ENCODE measurements at places on chromosomes 16 and 17.

DNA sequence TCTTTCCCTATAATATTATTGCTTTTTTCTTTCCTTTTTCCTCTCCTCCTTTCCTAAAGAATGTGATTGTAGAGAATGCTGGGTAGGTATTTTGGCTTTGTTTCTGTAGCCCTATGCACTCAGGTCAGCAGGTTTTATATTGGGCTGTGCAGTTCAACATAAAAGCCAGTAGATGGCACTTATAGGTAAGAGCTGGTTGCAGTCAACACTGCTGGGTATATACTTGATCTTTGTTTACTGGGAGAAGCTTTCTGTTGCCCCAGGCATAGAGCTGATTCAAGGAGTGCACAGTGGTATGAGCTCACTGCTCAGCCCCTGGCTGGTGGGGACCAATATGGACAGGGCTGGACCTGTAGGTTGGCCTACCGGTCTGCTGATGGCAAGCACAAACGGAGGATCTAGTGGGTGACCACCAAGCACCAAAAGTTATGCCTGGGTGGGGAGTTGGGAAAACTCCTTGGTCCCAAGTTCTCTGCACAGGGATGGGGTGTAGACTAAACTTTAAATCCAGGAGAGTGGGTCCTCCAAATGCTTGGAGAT is 378.9 kb downstream of the PMP22 start:
- DNase-seq = no peak

GRCh38 chr17:19943026-19943425 is 34.6 kb downstream of the AKAP10 start:
- no peak for DNase-seq

GRCh38 chr17:35780950-35781349 is 14.5 kb downstream of the MMP28 start:
- no peak for DNase-seq

- DNase-seq = no peak
Measured at GRCh38 chr17:18382441-18383078, 5.0 kb downstream of the EVPLL start.

DNA sequence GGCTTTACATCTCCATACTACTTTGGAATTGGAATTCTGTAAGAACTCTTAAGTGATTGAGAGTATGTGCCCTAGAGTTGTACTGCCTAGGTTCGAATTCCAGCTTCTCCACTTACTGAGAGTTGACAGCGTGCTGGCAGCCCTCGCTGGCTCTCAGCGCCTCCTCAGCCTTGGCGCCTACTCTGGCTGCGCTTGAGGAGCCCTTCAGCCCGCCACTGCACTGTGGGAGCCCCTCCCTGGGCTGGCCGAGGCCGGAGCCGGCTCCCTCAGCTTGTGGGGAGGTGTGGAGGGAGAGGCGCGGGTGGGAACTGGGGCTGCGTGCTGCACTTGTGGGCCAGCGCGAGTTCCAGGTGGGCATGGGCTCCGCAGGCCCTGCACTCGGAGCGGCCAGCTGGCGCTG is 13.3 kb downstream of the PPM1D start:
- no peak for DNase-seq

GRCh38 chr16:84520725-84521496 is 16.5 kb upstream of the MEAK7 start:
- no peak for DNase-seq

DNA sequence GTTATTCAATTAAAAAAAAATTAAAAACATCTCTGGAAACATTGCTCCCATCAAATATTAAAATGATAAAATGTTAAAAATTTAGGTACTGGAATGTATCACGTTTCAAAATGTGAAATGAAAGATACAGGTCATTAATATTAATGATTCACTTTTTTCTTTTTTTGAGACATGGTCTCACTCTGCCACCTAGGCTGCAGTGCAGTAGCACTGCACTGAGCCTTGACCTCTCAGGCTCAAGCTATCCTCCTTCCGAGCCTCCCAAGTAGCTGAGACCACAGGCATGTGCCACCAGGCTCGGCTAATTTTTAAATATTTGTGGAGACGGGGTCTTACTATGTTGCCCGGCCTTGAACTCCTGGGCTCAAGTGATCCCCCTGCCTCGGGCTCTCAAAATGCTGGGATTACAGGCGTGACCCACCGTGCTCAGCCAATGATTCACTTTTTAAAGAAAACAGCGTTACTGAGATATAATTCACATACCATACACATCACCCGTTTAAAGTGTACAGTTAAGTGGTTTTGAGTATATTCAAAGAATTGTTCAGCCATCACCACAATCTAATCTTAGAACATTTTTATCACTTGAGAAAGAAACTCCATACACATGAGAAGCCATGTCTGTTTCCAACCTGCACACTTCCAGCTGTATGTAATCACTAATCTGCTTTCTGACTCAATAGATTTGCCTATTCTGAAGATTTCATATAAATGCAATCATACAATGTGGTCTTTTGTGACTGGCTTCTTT is 19.1 kb upstream of the NETO2 start:
- no peak for DNase-seq

DNA sequence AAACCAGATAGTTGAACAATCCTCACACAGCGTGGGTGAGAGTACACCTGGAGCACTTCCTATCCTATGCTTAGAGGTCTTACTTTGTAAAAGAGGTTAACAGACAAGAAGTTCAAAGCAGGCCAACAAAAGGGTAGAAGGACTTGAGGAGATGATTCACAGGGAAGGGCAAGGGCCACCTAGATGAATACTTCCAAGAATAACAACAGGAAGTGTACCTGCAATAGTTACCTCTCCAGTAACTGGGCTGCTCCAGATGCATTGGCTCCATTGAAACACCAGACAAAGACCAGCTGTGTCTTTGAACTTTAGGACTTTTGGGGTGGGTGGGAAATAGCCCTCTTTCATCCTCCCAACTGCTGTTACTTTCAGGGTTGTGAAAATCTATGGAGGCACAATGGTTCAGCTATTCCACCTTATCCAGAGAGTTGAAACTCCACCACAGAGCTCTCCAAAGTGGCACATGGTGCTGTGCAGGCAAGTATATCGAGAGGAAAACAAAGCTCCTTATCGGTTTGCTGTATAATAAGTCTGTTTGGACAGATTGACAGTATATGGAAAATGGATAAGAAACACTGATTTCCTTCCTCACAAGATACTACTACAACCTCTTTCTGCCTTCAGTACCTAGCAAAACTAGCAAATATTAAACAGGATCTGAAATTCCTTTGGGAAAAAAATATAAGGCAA is 22.7 kb downstream of the RNF43 start:
- no peak for DNase-seq

GRCh38 chr17:80817861-80818260 is 173.8 kb upstream of the CHMP6 start:
- DNase-seq = no peak

- no peak for DNase-seq
Measured at GRCh38 chr16:31876951-31877828, 3.6 kb downstream of the ZNF267 start.

DNA sequence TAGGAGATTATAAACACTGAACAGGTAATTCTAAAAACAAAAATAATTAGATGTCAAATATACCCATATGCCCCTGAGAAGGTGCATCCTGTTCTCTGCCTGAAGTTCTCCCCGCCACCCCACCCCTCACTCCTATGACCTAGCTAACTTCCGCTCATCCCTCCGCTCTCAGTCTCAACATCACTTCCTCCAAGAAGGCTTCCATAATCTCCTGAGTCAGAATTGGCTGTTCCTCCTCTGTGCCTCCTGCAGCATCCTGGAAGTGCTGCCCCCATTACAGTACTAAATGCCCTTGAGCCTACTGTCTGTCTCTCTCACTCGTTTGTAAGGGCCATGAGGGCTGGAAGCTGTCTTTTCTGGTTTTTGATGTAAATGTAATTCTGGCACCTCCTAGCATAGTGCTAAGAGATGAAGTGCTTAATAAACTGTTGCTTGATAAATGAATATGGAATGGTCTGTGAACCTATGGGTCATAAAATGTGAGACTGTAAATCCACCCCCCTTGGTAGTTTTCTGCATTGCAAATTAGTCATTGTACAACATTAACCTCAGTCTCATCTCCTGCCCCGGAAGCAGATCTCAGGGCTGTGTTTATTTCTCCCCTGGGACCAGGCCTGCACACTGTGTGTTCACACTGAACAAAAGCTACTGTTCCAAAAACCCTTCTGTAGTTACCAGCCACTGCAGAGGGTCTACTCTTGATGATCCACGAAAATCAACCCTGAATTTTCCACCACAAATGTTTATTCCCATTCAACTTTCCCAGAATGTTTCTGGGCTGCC is 3.9 kb upstream of the MYO1D start:
- no peak for DNase-seq

DNA sequence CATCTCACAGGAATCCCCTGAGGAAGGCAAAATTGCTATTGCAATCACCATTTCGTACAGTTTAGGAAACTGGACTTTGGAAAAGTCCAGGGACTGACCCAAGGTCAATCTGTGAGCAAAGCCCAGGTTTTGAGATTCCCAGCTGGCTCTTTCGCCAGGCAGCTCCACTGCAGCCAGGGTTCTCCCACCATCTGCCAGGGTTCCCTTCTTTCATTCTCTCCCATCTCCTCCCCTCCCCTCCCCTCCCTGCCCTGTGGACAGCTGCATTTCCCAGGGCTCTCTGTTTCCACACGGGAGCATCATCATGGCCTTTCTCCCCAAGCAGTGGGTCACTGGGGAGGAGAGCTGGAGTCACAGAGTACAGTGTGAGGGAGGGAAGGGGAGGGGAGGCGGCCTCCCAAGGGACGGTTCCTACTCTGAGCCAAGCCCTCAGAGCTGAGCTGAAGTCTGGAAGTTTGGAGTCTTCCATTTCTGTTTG is 11.9 kb upstream of the GSDMA start:
- peak; percentile 46 for DNase-seq

GRCh38 chr17:68676856-68677255 is 75.7 kb upstream of the FAM20A start:
- DNase-seq = no peak

DNA sequence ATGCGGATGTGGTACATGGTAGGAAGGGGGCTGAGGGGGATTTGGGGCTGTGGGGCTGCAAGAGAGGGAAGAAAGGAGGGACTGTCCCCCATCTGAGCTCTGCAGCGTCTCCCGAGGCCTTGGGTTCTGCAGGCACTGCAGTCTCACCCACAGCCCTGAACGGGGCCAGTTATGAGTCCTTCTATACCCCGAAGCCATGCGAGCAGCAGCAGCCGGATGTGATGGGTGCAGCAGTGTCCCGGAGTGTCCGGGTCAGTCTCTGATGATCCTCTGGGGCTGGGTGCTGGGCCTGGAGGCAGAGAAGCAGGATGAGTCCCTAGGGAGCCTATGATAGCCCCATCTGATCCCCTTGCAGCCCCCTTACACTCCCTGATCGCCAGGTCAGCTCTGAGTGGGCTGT is 41.5 kb downstream of the CPNE2 start:
- no peak for DNase-seq

GRCh38 chr16:2223942-2224486 is 623 bp downstream of the E4F1 start:
- no peak for DNase-seq

DNA sequence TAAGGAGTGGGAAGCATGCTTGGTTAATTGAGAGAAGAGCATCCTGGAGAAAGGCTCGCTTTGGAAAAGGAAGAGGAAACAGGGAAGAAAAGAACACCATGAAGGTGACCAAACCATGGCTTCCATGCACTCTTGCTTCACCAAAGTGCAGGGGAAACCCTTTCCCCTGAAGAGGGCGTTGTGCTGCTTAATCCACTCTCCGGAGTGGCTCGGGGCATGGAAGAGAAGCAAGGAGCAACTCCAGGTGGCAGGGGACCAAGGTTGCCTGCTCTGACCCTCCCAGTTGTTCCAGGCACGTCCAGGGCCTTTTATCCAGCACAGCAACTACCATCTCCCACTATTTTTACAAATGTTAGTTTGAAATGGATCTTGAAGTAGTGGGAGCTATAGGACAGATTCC is 108.1 kb downstream of the STX8 start:
- peak; percentile 30 for DNase-seq

- DNase-seq = no peak
Measured at GRCh38 chr16:87434146-87434667, 42.1 kb downstream of the MAP1LC3B start.

GRCh38 chr16:57591086-57591869 is 37.2 kb upstream of the ADGRG1 start:
- DNase-seq = peak; percentile 83

DNA sequence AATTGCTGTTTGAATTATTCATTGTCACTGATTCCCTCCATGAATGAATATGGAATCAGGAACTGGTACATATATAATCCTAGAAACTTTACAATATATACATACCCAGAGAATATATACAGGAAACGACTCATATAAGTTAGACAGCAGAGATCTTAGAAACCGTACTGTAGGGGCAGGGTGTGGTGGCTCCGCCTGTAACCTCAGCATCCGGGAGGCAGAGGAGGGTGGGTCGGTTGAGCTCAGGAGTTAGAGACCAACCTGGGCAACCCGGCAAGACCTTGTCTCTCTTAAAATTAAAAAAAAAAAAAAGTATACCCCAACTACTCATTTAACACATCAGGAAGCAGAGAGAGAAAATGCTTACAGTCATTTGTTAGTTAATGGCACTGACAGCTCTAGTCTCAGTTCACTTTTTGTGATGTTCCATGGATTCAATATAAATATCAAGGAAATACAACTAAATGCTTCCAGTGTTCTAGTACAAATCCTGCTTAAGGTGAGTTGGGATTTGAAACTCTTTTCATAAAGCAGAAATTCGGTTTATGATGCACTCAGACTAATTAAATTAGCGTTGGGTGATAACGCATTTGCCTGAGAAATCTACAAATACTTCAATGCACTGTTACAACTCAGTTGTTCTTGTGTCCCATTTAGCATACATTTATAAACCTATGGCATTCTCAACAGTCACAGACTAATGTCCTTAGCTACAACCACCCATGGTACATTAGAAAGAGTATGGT is 5.6 kb downstream of the GLG1 start:
- DNase-seq = no peak

GRCh38 chr17:3845621-3846436 is at the start of gene NCBP3:
Gene NCBP3 (minus strand): TSS chr17:3846246. CDS start chr17:3846223, 23 bp downstream.
- DNase-seq = peak; percentile 91

DNA sequence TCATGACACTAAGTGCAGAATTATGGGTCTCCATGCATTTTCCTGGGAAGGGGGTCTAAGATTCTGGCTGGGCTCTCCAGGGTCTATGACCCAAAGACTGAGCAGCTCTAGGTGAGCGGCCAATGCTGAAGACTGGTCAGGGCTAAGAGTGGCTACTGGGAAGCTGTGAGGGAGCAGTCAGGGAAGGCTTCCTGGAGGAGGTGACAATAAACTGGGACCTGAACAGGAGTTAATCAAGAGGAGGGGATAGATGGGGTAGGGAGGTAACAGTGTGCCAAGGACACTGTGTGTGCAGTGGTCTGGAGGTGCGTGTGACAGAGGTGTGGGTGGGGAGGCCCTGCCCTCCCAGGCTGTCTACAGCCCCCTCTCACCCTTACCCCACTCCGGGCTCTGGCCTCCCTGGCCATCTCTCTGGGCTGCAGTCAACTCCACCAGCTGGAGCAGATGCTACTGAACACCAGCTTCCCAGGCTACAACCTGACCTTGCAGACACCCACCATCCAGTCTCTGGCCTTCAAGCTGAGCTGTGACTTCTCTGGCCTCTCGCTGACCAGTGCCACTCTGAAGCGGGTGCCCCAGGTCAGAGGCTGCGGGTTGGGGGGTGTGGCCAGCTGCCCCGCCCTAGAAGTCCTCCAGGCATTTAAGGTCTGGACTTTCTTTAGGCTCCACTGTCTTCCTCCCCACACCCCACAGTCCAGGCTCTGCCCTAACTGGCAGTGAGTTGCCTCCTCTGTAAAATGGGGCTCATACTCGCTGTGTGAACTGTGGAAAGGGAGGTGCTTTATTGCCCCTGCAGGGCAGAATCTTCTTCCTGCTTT is 20.4 kb downstream of the ADGRG5 start:
- DNase-seq = no peak

- DNase-seq = no peak
Measured at GRCh38 chr16:87831421-87832136, 37.7 kb downstream of the SLC7A5 start.

GRCh38 chr17:31722251-31723056 is 136.6 kb downstream of the COPRS start:
- no peak for DNase-seq
